ENCODE measurements at places on chromosomes 2 and 18.

- DNase-seq = no peak
Observed at GRCh38 chr2:133266041-133266925, 302.0 kb downstream of the NCKAP5 start.

DNA sequence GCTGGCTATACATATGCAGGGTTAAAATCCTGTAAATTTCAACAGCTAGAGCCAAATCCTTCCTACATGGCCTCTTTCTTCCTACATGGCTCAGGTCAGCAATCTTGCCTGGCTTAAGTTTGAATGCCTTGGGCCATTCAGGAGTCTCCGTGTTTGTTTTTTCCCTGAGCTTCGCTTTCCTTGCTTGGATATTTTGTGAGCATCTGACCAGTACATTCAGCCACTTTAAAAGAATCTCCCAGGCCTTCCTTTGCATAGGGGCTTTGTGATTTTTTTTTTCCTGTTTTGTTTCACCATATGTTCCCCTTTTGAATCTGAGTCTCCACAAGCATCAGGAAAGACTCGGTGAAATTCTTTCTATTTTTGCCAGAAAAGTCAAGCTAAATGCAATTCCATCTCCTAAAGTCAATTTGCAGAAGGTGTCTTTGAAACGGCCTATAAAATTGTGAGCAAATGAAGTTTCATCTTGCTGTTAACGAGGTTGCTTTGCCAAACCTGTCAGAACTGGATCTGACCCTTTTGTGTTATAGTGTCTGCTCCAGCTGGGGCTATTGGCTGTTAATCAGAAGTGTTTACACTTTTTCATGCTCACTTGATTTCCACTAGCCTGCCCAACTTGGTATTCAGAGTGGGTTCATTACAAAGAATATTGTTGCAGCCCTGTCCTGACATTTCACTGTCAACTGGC lies 256.9 kb downstream of the DCC start:
- DNase-seq = no peak

DNA sequence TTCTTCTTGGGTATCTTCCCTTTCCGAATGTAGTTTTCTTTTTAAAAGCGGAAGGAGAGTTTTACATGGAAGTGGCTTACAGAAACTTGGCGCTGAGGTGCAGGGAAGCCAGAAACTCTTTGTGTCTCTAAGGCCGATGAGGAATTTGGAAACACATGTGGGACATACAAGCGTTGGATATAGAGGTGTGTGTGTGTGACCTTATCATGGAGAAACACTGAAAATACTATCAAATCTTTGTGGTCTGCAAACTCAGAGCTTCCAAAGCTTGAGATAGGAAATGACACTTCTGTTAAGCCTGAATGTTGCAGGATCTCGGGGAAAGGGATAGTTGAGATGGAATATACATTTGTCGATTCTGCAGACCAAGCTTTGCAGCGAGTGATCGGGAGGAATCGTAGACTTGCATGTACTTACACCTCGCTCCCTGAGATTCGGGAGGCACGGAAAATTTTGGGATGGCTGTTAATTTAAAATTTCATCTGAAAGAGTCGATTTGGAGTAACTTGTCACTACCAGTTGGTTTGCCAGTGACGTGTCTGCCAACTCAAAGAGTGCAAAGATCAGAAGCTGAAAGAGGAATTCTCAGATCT lies 1.0 kb downstream of the NAB1 start:
- DNase-seq = no peak

DNA sequence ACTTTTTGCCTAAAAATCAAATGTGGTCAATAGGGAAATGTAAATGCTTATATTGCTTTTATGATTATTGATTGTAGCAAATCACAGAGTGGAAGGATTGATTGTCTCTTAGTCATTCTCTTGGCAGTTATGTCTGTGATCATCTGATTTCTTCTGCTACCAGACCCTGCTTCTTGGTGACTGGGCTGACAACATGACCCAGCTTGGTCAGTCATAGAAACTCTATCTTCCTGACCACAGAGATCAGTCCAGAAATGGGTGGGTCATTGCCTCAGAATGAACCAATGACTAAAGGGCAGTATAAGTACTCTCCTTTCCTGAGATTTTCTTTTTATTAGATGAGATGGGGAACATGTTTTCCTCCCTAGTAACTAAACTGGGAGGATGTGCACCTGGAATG lies 87.6 kb downstream of the MAIP1 start:
- no peak for DNase-seq

DNA sequence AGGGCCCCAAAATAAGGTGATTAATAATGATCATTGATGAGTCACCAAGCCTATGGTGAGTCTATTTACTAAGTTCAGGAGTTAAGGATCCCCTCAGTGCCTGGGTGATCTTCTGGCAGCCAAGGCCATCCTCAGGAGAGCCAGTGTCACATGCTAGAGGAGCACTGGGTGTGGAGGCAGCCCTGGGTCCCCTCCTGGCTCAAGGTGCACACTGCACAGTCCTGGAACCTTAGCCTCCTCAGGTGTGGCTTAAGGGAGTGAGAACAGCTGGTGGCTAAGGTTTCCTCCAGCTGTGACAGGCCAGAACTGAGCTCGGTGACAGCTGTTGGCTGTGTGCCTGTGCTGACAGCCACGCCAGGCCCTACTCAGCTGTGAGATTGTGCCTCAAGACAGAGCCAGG lies 52.1 kb upstream of the ACAA2 start:
- DNase-seq = no peak

DNA sequence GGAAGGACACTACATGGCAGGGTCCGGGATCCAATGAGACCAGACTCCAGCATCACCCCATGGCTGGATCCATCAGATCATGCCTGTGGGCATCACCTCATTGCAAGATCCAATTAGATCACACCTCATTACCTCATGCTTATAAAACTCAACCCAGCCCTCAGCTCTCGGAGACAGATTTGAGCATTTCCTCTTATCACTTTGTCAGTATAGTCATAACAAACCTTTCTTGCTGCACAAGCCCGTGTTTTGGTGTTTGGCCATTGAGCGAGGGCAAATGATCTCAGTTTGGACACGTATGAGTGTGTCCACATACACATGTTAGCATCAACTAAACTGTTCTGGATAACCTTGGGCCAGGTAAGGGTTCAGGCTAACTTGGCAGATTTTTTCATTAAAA lies 58.8 kb downstream of the CCDC195 start:
- no peak for DNase-seq

DNA sequence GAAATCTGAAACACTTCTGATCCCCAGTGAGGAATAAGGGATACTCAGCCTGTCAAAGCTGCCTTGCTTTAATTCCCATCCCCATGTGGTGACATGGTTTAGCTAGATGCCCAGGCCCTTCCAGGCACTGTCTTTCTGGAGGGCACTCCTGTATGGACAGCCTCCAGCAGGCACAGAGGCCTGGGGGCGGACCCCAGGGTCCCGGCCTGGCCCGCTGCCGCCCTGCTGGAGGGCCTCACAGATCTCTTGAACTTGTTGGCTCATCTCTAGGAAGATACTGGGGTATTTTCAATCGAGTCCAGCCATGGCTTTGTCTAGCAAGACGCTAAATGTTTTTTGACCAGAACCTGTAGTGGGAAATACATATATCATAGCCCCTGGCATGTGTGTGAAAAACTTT lies 21.0 kb upstream of the CNNM3 start:
- DNase-seq = no peak

- no peak for DNase-seq
Observed at GRCh38 chr2:4964579-4964978, 727.6 kb upstream of the SOX11 start.

- DNase-seq = no peak
Observed at GRCh38 chr18:27860011-27860410, 316.9 kb downstream of the CDH2 start.

- DNase-seq = no peak
Observed at GRCh38 chr2:49154140-49154539, at the start of gene FSHR. Gene FSHR, minus strand, starts transcription at chr2:49154515. Its CDS starts 98 bp downstream, at chr2:49154417.

- DNase-seq = no peak
Observed at GRCh38 chr2:112110966-112111365, 27.2 kb upstream of the FBLN7 start.

DNA sequence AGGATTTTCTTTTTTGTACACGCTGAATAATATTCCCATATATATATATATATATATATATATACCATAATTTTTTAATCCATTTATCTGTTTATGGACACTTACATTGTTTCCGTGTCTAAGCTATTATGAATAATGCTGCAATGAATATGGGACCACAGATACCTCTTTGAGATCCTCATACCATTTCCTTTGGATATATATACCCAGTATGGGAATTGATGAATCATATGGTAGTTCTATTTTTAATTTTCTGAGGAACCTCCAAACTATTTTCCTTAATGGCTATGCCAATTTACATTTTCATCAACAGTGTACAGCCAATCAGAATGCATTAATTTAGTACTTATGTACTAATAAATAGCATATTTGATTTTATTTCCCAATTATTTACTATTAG lies 53.1 kb downstream of the MERTK start:
- DNase-seq = no peak

GRCh38 chr18:3217948-3218647 lies 1.7 kb downstream of the MYOM1 start:
- no peak for DNase-seq

Data from omental fat pad (tissue), 4 donors.